ENCODE measurements at places on chromosomes 4 and X.

DNA sequence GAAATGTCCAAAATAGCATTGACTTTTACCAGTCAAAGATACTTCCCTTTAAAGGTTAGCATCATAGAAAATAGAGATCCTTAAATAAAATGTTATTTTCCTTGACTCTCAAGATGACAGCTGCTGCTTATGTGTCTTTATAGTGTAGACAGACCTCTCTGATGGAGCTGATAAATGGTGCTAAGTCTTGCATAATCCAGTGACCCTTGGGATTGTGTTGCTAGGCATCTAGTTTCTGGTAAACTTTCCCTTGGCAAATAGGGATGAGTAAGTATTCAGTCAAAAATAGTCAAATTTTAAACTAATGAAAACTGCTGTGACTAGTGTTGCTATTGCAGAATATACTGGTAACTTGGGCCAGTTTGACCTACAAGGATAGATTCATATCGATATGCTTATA lies 53.6 kb downstream of the MBNL3 start:
- DNase-seq, result no peak

GRCh38 chrX:123215397-123216089 lies 31.5 kb downstream of the GRIA3 start:
- no peak for DNase-seq

GRCh38 chrX:148541584-148541940 lies 41.1 kb downstream of the AFF2 start:
- DNase-seq, result no peak

DNA sequence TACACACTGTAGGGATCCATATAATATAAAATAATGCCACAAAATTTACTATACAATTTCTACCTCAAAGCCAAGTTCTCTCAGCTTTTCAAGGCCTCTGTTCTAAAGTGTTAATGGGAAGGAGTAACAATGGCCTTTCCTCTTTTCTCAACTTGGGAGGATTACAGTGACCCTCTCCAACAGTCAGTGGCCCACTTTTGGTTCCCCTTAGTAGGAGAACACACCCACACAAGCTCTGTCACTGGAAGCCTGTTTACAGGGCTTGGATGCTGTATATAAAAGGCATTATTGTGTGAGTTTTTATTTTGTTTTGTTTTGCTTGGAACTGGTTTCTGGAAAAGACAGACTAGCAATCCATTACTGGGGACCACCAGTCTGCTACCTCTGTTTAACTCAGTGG lies 1.8 kb downstream of the ARHGEF6 start:
- DNase-seq, result no peak

- no peak for DNase-seq
These were observed 16.4 kb downstream of the NSDHL start for GRCh38 chrX:152847281-152847680.

GRCh38 chr4:183871581-183871980 lies 33.5 kb upstream of the STOX2 start:
- no peak for DNase-seq

GRCh38 chr4:3331511-3332394 lies 38.9 kb downstream of the RGS12 start:
- no peak for DNase-seq

DNA sequence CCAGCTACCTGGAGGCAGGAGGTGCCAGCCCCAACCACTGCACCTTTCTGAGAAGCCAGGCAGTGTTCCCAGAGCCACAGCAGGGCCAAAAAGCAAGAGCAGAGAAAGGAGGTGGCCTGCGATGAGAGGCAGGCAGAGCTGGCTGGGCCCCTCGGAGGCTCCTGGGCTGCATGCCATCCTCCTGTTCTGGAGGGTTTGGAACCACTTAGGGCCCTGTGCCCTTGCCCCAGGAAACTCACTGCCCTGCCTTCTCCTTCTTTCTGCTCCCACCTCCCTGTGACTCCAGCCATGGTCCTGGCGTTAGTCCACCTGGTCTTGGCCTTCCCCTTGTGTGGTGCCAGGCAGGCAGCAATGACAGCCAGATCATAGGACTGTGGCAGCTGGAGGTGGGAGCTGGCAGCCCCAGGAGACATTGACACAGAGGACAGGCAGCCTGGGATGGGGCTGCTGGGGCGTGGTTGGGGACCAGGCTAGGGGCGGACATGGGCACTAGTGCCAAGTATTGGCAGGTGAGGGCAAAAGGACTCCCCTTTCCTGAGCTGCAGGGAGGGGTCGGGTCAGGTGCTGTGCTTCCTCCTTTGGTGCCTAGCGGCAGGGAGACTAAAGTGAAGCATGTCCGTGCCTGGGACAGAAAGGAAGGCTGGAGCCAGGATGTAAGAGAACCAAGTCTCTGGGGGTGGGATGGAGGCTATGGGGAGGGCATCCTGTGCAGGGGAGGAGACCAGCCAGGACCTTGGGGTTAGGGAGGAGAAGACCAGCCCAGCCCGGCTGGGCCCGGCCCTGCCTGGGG lies 1.4 kb downstream of the APLN start:
- DNase-seq, result no peak

GRCh38 chr4:118587946-118588345 lies 97.2 kb upstream of the METTL14 start:
- DNase-seq, result no peak

- no peak for DNase-seq
These were observed 79.9 kb downstream of the CHST7 start for GRCh38 chrX:46653482-46653881.

DNA sequence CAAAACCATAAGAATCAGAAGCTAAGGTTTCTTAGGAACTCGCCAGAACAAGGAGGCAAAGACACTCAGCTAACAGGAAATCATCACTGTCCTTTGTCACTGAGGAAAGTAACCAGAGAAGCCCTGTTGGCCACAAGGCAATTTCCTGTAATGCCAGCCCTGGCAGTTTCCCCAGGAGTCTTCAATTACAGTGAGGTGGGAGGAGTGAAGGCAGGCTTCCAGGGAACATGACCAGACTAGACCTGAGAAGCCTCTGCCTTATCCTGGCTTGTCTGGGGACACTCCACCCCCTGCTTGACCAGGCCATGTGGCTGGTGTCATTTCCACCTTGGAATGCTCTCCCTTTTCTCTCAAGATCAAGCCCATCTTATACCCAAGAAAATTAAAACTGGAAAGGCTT lies 125.3 kb downstream of the COL4A6 start:
- no peak for DNase-seq

DNA sequence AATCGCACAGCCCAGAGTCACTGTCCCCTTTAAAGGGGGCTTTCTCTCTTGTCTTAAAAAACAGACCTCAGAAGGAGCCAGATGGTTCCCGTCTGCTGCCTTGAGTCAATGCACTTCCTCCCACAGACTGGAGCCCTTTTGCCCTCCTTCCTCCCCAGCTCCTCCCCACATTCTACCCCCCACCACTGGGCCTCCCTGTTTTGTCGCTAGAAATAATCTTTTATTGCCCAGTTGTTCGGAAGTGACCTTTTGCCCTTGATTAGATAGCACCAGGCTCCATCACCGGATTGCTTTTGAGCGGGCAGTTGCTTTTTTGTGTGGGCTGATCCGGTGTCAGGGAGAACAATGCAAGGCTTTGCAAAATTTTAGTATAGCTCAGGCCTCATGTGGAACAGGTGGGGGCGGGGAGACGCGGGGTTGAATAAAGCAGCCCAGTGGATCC lies 47.7 kb downstream of the SPRY1 start:
- DNase-seq, result peak; percentile 8

GRCh38 chr4:15936495-15936894 lies 2.0 kb downstream of the FGFBP1 start:
- no peak for DNase-seq

GRCh38 chr4:48739560-48740019 lies 40.5 kb downstream of the FRYL start:
- DNase-seq, result no peak

DNA sequence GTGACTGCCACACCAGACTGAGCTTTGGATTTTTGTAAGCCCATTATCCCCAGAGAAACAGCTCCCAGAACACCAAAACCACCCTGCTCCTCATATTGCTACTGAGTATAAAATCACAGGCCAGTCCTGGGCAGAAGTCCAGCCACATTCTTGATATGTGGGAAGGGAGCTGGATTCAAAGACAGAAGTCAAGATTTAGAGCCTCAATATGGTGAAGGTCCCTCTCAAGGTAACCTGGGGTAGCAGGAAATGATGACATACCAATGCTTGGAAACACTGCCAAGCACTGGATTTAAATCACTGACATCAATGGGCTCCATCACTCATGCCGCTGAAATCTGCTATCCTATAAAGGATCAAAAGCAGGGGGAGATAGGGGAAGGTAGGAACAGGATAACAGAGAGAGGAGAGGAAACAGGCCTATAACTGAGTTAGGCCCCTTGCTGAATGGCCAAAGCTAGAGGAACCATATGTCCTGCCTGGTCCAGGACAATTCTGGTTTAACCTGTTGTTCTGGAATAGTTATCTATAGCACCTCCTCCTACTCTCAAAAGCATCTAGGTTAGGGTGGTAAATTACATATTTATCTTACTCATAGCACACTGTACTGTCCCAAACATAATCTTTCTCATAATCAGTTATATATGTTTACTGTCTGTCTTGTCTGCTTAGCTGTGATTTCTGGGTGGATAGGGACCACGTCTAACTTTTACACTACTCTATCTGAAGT lies 83.7 kb upstream of the NHS start:
- no peak for DNase-seq

DNA sequence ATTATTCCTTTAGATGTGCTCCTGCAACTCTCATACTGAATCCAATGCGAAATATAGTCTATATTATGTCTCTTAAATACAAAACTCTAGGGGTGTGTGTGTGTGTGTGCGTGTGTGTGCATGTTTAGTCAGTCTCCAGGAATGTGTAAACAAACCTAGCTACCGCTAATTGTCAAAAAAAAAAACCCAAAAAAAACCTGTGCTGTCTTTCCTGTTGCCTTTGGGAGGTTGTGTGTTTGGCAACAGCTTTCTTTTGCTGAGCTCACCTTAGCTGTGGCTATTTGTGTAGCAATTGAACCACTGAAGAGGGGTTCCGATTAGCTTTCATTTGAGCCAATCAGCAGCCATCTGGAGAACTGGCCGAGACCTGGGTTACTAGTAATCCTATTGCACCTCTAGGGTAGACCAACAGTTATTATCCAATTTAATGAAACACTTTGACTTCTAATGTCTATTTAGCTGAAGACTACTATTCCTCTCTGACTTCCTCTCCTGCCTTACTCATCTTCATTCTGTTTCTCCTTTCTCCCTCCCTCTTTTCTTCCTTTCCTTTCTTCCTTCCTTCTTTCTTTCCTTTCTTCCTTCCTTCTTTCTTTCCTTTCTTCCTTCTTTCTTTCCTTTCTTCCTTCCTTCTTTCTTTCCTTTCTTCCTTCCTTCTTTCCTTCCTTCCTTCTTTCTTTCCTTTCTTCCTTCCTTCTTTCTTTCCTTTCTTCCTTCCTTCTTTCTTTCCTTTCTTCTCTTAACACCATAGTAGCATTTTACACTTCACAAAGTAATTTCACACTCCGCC lies 471.1 kb downstream of the GBA3 start:
- DNase-seq, result no peak

- DNase-seq, result no peak
These were observed 1.1 kb upstream of the FGF16 start for GRCh38 chrX:77446029-77446585.

DNA sequence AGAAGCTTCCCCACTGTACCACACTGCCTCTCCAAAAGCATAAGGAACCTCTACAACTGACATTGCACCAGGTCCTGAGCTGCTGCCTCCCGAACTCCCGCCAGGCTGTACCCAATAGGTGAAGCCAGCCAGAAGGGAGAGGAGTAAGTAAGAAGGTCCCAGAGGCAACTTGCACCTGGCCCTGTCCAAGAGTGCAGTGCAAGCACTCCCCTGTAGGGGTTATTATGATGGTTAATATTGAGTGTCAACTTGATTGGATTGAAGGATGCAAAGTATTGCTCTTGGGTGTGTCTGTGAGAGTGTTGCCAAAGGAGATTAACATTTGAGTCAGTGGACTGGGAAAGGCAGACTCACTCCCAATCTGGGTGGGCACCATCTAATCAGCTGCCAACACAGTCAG lies 879.3 kb upstream of the SLIT2 start:
- DNase-seq, result no peak

DNA sequence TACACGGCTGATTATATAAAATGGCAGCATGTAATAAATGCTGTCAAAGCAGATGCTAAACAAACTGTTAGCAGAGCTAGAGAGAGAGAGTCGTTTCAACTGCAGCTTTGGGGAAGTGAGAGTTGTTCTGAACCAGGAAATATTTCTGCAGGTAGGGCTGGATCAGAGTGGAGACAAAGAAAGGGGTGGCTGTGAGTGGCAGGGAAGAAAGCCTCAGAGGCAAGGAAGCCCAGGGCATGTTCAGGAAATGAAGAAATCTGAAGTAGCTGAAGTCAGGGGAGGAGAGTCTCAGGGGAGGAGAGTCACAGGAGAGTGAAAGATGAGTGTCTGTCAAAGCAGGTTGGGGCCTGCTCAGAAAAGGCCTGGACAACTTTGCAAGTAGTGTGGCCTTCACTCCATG lies 48.4 kb upstream of the RPS6KA3 start:
- DNase-seq, result no peak

- no peak for DNase-seq
These were observed 110.2 kb upstream of the ADRA2C start for GRCh38 chr4:3655963-3656362.

DNA sequence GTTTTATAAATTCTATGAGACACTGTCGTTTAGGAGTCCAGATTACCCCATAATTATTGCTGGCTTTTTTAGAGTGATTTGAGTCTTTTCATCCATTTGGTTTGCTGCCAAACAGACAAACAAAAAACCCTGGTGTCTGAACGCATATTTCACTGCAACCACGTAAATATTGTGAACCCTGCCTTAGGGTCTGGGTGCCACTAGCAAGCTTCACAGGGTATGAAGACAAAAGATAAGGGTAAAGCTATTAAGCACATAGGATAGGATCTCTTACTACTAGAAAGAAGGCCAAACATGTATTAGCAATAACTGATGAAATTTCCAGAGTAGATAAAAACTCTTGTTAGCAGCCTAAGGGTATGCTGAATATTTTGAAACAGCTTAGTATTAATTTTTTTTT lies 143.3 kb downstream of the BANK1 start:
- no peak for DNase-seq

DNA sequence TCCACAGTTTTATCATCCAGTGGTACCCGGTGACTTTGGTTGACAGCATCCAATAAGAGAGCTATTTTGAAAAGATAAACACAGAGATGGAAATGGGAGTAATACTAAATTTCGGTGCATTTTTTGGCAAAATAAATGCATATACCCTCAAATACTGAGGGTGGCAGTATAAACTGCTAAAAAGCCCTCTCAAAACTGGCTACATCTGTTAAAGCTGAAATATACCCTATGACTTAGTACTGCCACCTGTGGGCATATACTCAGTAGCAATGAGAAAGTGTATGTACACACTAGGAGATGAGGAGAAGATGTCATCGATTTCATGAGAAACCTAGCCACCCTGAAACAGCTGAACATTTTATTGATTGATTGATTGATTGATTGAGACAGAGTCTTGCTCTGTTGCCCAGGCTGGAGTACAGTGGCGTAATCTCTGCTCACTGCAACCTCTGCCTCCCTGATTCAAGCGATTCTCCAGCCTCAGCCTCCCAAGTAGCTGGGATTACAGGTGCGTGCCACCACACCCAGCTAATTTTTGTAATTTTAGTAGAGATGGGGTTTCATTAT lies 12.2 kb upstream of the TMEM128 start:
- DNase-seq, result peak; percentile 80

- no peak for DNase-seq
These were observed 139.6 kb downstream of the AMMECR1 start for GRCh38 chrX:110178179-110178865.

GRCh38 chrX:129961180-129962083 lies 21.0 kb upstream of the BCORL1 start:
- DNase-seq, result peak; percentile 65
